ENCODE measurements at places on chromosomes 3 and 15.

- DNase-seq: peak; percentile 6
Observed at GRCh38 chr15:79091204-79091867, 756 bp upstream of the RASGRF1 start.

- DNase-seq: no peak
Observed at GRCh38 chr3:194168994-194169393, 33.0 kb downstream of the HES1 start.

- no peak for DNase-seq
Observed at GRCh38 chr15:66649235-66649984, 52.6 kb upstream of the SMAD6 start.

GRCh38 chr15:65723876-65724275 is 68.2 kb downstream of the DENND4A start:
- DNase-seq: no peak

DNA sequence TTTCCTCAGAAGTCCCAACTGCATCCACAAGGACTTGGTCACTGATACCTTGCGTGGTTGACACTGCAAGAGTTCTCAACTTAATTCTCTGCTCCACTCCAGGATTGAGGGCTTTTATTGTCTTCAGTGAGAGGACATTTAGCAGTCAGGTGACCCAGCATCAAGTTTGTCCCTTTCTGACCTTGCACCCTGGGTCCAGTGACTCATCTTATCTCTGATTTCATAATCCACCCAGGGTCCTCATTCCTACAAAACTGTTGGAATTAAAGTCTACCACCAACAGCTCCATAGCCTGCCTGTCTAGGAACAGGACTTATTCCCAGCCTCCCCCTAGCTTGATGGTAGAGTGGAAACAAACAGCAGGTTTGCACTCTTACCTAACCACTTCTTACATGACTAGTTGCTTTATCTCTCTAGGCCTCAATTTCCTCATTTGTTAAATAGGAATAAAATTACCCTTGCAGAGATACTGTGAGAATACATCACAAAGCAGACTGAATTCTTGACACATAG is 151.3 kb upstream of the LPP start:
- no peak for DNase-seq

- no peak for DNase-seq
Observed at GRCh38 chr15:51492528-51492927, 130.0 kb downstream of the DMXL2 start.

DNA sequence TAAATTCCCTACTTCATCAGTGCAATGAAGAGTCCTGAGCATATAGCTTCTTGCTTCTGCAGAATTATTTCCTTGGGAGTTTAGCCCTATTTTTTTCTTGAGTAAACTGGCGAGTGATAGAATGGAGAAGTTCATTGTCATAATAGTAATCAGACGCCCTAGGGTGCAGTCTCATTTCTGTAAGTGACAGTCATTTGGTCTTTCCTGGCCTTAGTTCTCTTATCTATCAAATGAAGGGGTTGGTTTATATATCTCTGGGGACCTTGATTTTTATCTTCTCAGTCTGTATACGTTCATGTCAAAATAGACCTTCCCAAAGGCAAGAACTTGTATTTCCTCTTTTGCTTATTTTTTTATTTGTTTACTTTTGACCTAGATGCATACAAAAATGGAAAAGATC is 9.9 kb upstream of the ALPK3 start:
- no peak for DNase-seq
